Muscle of back (tissue), 13 donors: ENCODE measurements at places on chromosomes 6 and 20.
A peak's percentile ranks its signal among the peaks of the same experiment; 100 is the strongest.

GRCh38 chr20:52470561-52470960, 279.0 kb upstream of the ZFP64 start:
- no peak for DNase-seq

- DNase-seq: no peak
These were observed 24.0 kb downstream of the STK35 start for GRCh38 chr20:2125474-2126112.

- no peak for DNase-seq
These were observed 5.2 kb downstream of the OR11A1 start for GRCh38 chr6:29451471-29452193.

GRCh38 chr20:62027116-62027515, 38.6 kb downstream of the TAF4 start:
- DNase-seq: no peak

DNA sequence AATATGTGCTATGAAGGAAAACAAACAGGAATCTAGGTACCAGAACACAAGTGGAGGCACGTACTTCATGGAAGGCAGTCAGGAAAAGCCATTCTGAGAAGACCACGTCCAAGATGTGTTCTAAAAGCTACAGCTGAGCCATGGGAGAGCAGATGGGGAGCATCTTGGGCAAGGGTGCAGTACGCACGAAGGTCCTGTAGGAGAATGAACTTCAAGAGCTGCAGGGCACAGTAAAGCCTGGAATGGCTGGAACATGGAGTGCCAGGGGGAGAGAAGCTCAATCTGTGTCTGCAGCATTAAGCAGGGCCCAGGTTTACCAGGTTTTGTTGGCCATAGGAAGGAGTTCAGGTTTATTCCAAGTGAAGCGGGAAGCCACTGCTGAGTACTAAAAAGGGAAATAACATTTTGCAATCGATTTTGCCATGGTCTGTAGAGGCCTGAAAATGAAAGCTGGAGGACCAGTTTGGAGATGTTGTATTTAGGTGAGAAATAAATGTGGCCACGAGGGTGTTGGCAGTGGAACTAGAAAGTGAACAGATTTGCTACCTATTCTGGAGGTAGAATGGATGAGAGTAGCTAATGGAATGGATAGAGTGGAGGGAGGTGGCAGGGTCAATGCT, 29.9 kb downstream of the ADTRP start:
- DNase-seq: no peak

- no peak for DNase-seq
These were observed 6.1 kb upstream of the ZNFX1 start for GRCh38 chr20:49283703-49284625.

- no peak for DNase-seq
These were observed 4.0 kb downstream of the RBBP8NL start for GRCh38 chr20:62423326-62423706.

DNA sequence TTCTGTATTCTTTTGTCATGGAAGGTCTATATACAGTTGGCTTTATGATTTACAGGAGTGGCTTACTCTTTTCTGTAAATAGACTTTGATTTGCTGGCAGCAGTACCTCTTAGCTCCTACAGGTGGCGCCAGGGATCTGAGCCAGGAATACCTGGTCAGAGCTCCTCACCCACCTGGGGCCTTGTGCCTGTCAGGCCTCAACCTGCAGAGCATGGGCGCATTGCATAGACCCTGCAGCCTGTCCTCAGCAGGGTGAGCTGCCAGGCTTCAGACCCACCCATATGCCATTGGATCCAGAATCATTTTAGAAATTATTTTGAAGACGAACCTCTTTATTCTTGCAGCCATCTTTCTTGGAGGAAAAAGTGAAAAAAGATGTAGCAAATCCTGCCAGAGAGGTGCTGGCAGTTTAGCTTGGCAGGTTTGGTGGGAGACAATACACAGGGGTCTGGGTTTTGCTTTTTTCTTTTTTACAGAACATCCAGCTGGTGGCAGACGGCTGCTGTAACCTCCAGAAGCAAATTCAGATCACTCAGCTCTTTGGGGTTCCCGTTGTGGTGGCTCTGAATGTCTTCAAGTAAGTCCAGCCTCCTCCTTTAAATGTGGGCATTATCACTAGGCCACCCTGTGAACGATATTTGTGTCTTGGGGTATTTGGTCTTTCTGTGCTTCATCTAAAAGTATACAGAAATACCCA, 149.1 kb downstream of the MTHFD1L start:
- peak; percentile 82 for DNase-seq

DNA sequence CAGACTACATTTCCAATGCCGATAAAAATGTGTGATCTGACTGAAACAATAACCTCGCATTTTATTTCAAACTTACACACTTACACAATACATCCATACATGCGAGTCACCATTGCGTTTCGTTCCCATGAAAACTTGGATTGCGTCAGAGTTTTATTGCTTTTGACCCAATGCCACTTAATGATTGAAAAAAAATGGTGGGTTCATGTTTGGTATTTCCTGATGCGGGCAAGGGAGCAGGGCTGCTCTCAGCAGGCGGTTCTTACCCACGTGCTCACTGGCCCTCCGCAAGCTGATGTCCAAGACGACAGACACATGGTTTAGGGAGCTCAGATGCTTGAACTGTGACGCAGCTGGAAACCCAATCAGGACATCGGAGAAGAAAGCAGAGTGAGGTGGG, 281.0 kb upstream of the SULF2 start:
- no peak for DNase-seq

DNA sequence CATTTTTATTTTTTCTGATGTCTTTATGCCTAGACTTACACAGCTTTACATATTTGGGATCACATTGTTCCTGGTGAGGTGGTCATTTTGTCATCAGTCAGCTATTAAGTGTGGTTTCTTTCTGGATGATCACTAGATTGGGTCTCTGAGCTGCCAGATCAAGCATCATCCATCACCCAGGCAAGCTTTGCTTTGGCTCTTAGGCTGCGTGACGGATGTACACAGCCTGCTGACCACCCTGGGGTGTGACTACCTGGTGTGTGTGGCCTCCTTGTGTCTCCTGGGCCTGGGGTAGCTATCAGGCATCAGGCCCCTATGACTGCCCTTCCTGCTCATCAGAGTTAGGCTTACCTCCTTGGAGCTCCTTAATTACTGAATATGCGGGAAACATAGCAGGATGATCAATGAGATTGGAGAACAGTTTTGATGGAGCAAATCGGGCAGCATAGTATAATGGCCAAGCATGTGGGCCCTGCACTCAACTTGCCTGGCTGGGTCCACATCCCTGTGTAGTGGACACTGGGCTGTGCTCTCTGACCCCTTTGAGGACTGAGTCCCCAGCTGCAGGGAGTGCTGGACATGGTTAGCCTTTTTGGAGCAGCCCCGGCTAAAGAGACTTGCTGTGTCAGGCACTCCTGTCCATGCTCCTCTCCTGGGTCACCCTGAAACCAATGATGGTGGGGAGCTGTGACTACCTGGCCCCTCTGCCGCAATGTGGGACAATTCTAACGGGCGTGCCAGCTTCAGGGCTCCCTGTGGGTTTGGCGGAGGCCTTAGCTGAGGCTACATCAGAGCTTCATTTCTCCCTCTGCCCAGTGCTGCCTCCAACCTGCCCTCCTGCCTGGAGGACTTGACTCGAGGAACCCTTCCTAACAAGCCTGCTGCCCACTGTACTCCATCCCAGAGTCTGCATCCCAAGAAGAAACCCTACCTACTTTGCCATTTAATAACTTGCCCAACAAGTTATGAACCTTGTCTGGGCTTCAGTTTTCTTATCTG, 8.2 kb downstream of the DAAM2 start:
- DNase-seq: no peak

DNA sequence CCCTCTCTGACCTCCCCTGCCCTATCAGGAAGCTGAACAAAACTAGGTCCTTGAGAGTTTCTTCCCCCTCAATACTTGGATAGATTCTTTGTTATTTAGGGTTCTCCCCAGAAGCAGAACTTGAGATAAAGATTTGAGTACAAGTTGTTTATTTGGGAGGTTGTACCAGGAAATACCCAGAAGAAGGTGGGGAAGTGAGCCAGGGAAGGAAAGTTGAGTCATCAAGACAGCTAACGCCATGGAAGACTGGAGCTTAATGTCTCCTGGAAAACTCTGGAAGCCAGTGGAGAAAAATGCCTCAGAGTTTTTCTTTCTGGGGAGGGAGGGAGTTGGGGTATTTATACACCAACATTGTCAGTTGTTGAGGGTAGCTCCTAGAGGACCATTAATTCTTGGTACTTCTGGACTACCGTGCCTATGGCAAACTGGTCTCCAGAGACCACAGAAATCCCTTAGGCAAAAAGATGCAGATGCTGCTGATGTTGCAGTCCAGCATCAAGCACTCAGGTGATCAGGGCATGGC, 102.6 kb upstream of the ZFP64 start:
- no peak for DNase-seq

GRCh38 chr20:62495749-62496567, 20.2 kb upstream of the GATA5 start:
- DNase-seq: no peak

DNA sequence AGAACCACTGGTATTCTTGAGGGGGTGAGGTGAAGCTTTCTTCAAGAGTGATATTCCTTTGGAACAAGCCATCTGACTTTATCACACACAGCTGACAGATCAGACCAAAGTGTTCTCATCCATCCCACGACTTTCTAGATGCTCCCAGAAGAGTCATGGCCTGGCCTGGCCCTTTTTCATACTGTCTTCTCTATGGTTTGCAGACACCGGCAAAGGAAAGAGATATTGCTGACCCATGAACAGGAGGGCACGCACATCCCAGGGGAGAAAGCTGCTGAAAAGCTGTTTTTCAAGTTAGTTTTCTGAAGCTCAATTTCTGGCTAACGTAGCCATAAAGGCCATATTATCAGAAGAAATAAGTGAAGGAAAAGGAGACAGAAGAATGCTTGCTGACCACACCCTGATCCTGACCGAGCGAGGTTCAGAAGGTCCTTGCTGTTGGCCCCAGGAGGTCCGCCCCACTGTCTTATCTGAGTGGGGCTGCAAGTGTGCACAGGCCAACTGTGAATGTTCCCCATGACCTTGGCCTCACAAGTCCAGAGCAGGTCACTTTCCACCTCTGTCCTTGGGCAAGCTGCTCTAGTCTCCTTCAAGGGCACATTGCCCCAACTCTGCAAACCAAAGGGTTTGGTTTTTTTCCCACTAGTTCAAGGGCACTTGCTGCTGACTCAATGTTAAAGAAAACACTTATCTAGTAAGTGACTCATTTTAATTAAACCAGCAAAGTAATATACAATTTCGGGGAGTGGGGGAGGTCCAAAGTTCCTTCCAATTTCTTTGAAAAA, 2.0 kb downstream of the ACSS1 start:
- DNase-seq: no peak

- no peak for DNase-seq
These were observed 160.1 kb downstream of the ZFAND3 start for GRCh38 chr6:37979392-37980221.

DNA sequence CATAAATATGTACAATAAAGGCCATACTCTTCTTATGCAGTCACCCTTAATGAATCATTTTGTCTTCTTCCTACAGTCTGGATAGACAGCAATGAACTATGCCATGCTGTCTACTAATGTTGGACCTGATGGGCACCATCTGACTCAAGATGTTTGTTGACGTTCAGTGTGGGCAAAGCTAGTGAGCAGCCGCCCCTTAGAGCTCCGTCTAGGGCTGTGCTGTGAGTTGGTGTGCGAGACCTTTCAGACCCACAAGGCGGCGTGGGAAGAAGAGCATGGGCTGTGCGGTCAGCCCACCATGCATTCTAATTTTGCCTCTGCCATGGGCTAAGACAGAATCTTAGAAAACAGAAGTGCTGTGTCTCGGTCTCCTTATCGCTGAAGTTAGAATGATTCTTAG, 829.4 kb downstream of the QKI start:
- no peak for DNase-seq

DNA sequence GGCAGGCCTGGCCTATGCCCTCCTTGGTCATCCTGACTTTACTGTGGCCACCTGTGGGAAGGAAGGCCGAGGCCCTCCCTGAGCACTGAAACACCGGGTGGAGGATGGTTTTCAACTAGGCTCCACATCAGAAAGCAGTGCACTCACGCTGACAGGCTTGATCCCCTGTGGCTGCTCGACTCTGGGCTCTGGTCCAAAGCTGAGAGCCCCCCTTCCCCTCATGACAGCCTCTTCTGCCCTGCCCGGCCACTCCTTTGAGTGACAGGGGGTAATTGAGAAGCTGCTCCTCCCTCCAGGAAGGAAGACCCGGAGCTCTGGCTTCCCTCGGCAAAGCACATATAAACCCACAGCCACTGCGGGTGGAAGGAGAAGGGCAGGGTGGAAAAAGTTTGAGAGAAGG, 43.6 kb downstream of the MUC22 start:
- no peak for DNase-seq

- DNase-seq: peak; percentile 55
These were observed 27.1 kb downstream of the PPP1R3G start for GRCh38 chr6:5112066-5112799.

DNA sequence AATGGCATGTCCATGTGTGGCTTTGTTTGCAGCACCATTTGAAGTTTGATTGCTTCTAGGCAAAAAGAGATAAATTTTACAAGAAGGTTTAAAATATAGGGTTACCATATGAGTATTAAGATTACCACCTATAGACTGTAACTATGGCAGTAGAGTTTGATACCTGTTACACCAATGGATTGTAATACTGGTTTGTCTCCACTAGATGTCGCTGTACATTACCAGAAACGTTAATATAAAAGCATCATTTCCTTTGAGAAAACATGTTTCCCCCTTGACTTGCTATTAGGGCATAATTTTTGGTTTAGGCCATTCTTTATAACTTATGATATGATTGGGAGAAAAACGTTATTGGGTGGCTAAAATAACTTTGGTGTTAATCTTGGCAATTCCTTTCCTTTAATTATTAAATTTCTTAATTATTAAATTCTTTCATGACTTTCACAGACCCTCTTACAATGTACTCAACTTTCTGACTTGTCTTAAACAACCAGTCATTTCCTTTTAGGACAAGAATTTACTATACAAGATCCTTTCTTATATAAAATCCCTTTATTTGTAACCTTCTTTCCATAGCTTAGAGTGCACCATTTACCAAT, 42.8 kb downstream of the HLA-DPB1 start:
- peak; percentile 61 for DNase-seq

- DNase-seq: no peak
These were observed 11.6 kb downstream of the SNPH start for GRCh38 chr20:1277529-1278322.

- DNase-seq: no peak
These were observed 48.9 kb downstream of the KLHL31 start for GRCh38 chr6:53616450-53617357.

DNA sequence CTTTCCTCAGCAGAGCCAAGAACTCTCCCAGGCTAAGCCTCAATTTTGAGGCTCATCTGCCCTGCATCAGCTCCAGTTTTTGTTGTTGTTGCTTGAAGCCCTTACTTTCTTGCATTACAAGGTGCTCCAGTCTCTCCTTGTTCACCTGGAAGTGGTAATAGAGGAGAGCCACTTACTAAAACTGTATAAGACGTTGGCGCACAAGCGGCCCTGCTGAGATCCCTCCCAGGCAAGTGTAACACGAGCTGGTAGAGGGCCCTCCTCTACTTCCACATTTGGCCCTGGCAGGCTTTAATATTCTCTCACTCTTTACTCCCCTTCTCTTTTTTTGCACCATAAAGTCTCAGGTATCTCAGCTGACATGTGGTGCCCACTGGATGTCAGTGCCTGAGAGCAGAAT, 19.5 kb downstream of the GCM2 start:
- no peak for DNase-seq

- no peak for DNase-seq
These were observed 119.7 kb downstream of the ADGRB3 start for GRCh38 chr6:68754681-68755213.

- no peak for DNase-seq
These were observed 194.0 kb upstream of the KCNK16 start for GRCh38 chr6:39516471-39516870.

GRCh38 chr20:33412484-33412838, 11.1 kb upstream of the CDK5RAP1 start:
- DNase-seq: no peak
